ENCODE measurements at places on chromosomes 16 and 17.

DNA sequence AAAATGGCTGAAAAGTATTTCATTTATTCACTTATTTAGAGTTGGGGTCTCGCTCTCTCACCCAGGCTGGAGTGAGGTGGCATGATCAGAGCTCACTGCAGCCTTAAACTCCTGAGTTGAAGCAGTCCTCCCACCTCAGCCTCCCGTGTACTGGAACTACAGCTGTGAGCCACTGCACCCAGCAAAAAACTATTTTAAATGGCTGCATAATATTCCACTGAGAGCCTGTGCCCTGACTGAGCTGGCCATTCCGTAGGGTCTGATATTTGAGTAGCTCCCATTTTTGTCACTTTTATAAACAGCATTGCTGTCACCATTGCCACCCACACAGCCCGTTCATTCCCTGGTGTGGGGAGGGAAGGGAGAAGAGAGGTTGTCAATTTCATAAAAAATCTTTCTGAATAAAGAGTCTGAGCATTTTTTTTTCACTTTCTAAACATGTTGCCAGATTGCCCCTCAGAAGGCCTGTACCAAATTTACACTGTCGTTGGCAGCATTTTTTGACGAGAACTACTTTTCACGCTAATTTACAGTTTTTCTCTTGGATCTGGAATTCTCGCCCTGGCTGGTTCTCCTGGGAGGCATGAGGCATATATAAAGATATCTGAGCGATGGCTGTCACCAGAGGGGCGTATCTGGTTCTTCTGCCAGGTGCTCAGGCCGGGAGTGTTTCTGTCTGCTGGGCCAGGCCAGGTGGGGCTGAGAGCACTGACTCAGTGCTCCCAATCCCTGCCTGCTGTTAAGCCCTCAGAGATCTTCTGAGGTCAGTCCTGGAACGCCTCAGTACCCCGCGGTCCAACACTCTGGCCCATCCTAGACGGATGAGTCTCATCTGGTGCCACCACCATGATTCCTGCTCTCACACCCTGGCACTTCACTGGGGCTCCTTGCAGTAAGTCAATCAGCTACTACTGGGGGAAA, 7.2 kb upstream of the KIFC3 start:
- H3K4me1 ChIP-seq = peaks cover 48% of the 10 kb centered on the region

GRCh38 chr17:28394337-28395116, 11.5 kb downstream of the SLC46A1 start:
- peaks cover 17% of the 10 kb centered on the region for H3K36me3 ChIP-seq
- peaks cover 19% of the 10 kb centered on the region for H3K4me1 ChIP-seq
- H3K27ac ChIP-seq = no peak overlapping the region

DNA sequence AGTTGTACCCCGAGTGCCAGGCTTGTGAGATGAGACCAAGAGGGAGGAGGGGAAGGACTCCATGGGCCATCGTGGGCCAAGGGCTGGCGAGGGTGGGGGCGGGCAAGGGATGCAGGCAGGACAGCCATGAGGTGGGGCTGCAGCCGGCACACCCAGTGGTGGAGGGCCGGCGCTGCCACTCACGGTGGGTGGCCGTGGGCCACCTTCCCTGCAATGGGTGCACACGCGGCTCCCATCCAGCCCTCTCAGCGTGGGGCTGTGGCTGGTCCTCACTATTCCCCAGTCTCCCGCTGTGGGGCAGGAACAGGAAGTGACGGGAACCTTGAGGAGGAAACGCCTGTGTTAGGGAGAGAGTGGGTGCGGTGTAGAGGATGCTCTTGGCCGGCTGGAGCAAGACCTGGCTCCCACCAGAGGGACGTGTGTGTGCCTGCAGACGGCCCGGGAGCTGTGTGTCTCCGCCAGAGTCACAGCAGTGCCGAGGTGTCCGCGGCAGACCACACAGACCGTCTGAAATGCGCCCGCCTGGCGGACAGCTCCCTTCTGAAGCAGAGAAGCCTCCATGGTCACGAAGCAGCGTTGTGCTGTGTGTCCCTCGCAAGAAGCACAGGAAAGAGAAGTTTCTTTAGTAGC, 23.6 kb downstream of the CIBAR2 start:
- no peak overlapping the region for H3K27ac ChIP-seq
- H3K27me3 ChIP-seq = peaks cover 11% of the 10 kb centered on the region
- H3K4me3 ChIP-seq = no peak overlapping the region
- no peak for DNase-seq

GRCh38 chr17:5797447-5798050, 213.2 kb upstream of the NLRP1 start:
- DNase-seq = peak; percentile 15
- no peaks in the 10 kb centered on the region for H3K36me3 ChIP-seq
- H3K4me3 ChIP-seq = no peak overlapping the region
- H3K27ac ChIP-seq = no peak overlapping the region

DNA sequence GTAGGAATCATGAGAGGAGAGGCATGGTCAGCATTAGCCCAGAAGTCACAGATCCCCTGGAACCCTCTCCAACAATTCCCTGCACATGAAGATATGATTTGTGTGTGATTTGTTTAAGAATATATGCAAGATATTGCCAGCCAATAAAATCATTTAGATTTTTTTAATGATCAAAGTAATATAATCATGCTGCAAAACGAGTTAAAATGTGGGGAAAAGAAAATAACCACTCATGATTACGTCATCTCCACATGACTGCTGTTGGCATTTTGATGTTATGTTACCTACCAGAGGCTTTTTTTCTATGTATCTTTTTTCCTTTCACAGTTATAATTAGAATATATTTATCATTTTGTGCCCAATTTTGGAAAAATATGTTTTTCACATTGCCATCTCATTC, 22.4 kb downstream of the SLC35G3 start:
- peaks cover 9% of the 10 kb centered on the region for H3K27me3 ChIP-seq
- no peak overlapping the region for H3K27ac ChIP-seq
- no peaks in the 10 kb centered on the region for H3K36me3 ChIP-seq
- H3K4me1 ChIP-seq = no peaks in the 10 kb centered on the region
- DNase-seq = no peak

- peaks cover 14% of the 10 kb centered on the region for H3K4me1 ChIP-seq
- no peak for DNase-seq
- H3K36me3 ChIP-seq = no peaks in the 10 kb centered on the region
- no peak overlapping the region for H3K4me3 ChIP-seq
Measured at GRCh38 chr17:38563362-38564253, 42.1 kb downstream of the SRCIN1 start.

- H3K4me1 ChIP-seq = no peaks in the 10 kb centered on the region
- H3K27ac ChIP-seq = no peak overlapping the region
- no peaks in the 10 kb centered on the region for H3K27me3 ChIP-seq
- no peaks in the 10 kb centered on the region for H3K36me3 ChIP-seq
Measured at GRCh38 chr16:61957075-61957855, 79.0 kb downstream of the CDH8 start.

- peaks cover 3% of the 10 kb centered on the region for H3K27me3 ChIP-seq
- no peaks in the 10 kb centered on the region for H3K36me3 ChIP-seq
- no peak overlapping the region for H3K4me3 ChIP-seq
- DNase-seq = no peak
Measured at GRCh38 chr16:49333259-49333597, 40.4 kb upstream of the C16orf78 start.

DNA sequence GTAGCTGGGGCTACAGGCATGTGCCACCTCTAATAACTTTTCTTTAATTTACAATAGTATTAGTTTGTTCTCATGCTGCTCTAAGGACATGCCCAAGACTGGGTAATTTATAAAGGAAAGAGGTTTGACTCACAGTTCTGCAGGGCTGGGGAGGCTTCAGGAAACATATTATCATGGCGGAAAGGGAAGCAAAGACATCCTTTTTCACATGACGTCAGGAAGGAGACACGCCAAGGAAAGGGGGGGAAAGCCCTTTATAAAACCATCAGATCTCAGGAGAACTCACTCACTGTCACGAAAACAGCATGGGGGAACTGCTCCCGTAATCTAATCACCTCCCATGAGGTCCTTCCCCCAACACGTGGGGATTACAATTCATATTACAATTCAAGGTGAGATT, 18.3 kb downstream of the IL4R start:
- no peaks in the 10 kb centered on the region for H3K27me3 ChIP-seq
- H3K27ac ChIP-seq = no peak overlapping the region
- no peak overlapping the region for H3K4me3 ChIP-seq

- DNase-seq = no peak
- H3K4me1 ChIP-seq = no peaks in the 10 kb centered on the region
- H3K4me3 ChIP-seq = no peak overlapping the region
- no peaks in the 10 kb centered on the region for H3K27me3 ChIP-seq
Measured at GRCh38 chr16:72727565-72727964, 320.4 kb downstream of the ZFHX3 start.

DNA sequence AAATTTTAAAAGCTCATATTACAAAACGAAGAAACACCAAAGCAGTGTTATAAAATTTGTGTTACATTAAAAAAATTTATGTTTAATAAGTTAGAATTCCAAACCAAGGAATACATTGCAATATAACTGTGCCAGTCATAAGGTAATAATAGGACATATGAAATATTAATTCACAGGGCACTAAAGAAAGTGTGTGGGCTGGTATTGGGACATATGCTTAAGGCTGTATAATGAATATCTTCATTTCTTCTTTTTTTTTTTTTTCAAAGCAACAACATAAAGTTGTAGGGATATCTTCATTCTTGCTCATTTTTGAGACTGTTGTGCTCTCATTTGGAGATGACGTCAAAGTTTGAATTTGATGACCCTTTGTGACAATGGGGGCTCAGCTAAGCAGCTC, 17.5 kb upstream of the FBXO47 start:
- H3K4me3 ChIP-seq = no peak overlapping the region
- H3K27ac ChIP-seq = no peak overlapping the region
- DNase-seq = no peak
- H3K4me1 ChIP-seq = no peaks in the 10 kb centered on the region

- peaks cover 17% of the 10 kb centered on the region for H3K4me1 ChIP-seq
- peak overlapping the region; percentile 96 for H3K27ac ChIP-seq
- no peaks in the 10 kb centered on the region for H3K27me3 ChIP-seq
- peaks cover 9% of the 10 kb centered on the region for H3K36me3 ChIP-seq
- DNase-seq = peak; percentile 73
Measured at GRCh38 chr17:45160447-45161287, 1.0 kb upstream of the HEXIM2 start.

DNA sequence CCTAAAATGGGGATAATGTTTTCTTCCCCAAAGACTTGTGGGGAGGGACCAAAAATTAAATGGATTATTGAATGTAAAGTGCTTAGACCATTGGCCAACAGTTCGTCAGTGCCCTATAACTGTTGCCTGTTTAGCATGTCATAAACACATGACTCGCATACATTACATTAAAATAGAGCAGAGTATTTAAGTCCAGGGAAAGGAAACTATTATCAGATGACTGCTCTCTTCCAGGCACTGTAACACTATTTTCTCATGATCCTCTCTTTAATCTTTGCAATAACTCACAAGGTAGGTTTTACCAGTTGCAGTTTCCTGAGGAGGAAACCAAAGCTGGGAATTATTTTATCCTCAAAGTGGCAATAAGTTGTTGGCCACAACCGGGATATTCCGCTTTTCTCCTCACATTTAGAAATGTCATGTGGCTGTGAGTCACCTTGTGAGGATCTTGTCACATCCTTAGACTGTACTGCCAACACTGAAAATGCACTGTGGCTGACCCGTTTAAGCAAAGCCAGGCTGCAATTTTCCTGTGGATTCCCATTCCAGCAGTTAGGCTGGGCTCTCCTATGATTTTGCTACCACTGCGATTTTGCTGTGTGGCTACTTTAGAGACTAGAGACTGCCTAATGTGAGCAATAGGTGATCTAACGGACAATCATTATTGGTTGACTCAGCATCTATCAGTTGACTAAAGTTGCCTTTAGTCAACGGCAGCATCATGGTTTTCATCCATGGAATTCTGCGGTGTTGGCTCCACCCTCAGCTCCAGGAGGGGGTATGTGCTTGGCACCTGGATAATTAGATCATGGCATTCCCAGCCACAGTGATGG, 58.3 kb upstream of the DHX40 start:
- H3K4me1 ChIP-seq = no peaks in the 10 kb centered on the region
- no peak overlapping the region for H3K27ac ChIP-seq
- H3K4me3 ChIP-seq = no peak overlapping the region
- no peaks in the 10 kb centered on the region for H3K36me3 ChIP-seq

DNA sequence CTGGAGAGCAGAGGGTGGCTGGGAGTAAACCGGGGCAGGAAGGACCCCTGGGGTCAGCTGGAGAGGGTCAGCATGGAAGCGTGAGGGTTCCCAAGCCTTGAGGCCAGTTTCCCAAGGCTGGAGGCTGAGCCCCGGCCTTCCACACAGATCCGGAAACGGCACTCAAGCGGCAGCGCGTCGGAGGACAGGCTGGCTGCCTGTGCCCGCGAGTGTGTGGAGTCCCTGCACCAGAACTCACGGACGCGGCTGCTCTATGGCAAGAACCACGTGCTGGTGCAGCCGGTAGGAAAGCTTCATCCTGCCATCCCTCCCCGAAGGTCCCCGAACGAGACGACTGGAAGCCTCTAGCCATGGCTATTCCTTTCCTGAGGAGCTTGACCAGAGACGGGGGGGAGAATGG, 26.0 kb downstream of the SGSM2 start:
- DNase-seq = no peak
- H3K27me3 ChIP-seq = no peaks in the 10 kb centered on the region

DNA sequence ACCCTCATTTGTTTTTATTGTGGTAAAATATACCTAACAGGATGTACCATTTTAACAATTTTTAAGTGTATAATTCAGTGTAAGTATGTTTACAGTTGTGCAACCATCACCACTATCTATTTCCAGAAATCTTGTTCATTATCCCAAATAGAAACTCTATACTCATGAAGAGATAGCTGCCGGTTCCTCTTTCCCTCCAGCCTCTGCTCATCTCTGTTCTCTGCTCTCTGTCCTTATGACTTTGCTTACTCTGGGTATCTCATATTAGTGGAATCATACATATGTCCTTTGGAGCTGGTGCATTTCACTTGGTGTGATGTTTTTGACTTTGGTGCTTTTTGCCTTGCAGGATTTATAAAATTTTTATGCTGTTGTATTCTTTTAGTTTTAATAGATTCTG, 19.4 kb downstream of the CYLD start:
- no peaks in the 10 kb centered on the region for H3K4me1 ChIP-seq
- no peak for DNase-seq
- no peak overlapping the region for H3K27ac ChIP-seq
- no peaks in the 10 kb centered on the region for H3K27me3 ChIP-seq
- peaks cover 54% of the 10 kb centered on the region for H3K36me3 ChIP-seq
